ENCODE measurements at places on chromosomes 3 and 15.

DNA sequence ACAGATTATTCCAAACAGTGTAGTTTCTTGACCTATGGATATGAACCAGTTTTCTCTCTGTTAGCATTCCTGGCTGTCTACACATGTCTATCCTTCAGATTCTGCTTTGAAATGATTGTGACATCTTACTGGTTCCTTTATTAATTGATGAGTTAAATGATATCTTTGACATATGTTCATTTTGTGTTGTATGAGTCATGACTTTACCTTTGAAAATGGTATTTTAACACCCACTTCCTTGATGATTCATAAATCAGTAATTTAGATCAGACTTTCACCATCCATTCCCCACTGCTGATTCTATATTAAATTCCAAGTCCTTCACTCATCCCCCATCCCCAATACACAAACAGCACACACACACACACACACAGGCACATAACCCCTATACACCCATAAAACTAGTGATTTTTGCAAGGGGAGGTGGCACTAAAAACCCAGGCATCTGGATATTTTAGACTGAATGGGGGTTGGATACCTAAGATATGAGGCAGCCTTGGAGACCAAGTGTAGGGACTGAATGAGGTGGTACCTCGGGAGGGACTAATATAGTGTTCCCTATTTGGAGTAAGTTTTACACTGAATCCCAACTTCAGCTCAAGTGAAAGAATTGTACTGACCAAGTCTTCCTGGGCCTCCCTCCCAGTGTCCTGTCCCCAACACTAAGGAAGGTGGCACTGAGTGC is 9.7 kb downstream of the CCK start:
- no peak for DNase-seq

DNA sequence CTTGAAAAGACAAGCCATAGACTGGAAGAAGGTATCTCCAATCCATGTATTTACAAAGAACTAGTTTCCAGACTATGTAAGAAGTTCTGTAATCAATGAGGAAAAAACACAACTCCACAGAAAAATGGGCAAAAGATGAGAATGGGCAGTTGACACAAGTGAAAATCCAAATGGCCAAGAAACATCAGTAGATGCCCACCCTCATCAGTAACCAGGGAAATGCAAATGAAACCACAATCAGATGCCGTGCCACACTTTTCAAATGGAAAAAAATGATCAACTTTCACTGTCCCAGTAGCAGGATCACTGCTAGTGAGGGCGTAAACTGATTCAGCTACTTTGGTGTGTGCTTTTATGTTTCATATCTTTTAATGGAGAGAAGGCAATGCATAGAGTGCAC is 4.5 kb upstream of the CPEB1 start:
- no peak for DNase-seq

DNA sequence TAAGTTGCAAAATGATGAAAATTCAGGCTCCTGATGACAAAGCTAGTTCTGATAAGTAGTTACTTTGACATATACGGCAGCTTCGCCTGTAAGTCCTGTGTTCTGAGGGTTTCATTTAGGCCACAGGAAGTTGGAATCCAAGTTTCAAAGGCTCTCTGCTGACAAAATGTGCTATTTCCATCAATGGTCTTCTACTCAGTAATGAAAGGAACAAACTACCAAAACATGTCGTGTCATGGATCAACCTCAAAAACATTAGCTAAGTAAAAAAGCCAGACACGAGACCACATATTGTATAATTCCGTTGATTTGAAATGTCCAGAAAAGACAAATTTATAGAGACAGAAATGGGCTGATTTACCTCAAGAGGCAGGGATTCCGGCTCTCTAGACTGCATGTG is 22.5 kb downstream of the NGRN start:
- DNase-seq = no peak

GRCh38 chr15:98003996-98004395 is 43.5 kb downstream of the ARRDC4 start:
- no peak for DNase-seq

- DNase-seq = no peak
Measured at GRCh38 chr15:56794165-56794552, 60.9 kb upstream of the ZNF280D start.

DNA sequence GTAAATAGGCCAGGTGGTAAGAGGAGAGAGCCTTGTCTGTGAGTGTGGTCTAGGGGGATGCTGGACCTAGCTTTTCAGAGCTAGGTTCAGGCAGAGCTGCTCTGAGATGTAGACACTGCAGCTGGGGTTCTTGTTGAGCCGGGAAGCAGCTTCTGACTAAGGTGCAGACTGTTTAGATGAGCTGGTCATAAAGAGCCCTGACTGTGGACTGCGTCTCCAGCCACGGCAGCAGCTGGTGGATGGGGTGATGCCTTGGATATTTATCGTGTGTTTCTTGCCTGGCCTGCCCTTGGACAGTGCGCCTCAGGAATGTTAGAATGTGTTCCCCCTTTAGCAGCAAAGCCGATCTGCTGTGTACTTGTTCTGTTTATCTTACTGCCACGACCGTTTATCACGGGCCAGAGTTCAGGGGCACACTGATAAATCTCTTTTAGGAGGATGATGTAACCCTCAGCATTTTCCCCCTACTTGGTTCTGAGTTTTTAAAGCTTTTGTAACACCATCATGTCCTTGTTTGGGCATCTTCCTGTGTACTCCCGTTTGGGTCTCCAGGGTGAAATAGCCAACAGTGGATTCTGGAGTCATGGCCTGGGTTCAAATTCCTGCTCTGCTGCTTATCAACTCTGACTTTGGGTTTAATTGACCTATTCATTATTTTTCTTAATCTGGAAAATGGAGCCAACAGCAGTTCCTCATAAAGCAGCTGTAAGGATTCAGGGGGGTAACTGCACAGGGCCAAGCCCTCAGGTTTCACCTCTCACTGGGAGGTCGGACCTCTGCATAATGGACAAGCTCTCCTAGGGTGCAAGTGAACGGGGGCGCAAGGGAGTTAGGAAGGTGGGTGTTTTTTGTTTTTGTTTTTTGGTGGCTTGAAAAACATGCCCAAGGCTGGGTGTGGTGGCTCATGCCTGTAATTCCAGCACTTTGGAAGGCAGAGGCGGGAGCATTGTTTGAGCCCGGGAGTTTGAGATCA is 51.4 kb downstream of the FLNB start:
- no peak for DNase-seq

GRCh38 chr15:74398183-74398582 is 30.7 kb upstream of the CYP11A1 start:
- DNase-seq = no peak
